ENCODE measurements at places on chromosomes 13 and 19.
A peak's percentile ranks its signal among the peaks of the same experiment; 100 is the strongest.

DNA sequence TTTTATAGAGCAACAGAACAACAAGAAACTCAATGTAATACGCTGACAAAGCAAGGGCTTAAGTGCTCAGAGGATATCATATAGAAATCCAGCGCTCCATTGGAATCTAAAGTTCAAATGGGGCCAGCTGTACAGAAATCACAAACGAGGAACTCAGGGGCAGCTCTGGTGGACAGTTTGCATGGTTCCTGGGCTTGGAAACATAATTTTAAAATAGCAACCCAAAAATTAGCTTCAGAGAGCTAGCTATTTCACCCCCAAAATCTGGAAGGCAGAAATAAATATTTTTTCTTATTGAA lies 19.2 kb upstream of the LATS2 start:
- DNase-seq, result no peak

GRCh38 chr13:52878831-52879230 lies 30.4 kb upstream of the PCDH8 start:
- no peak for DNase-seq

DNA sequence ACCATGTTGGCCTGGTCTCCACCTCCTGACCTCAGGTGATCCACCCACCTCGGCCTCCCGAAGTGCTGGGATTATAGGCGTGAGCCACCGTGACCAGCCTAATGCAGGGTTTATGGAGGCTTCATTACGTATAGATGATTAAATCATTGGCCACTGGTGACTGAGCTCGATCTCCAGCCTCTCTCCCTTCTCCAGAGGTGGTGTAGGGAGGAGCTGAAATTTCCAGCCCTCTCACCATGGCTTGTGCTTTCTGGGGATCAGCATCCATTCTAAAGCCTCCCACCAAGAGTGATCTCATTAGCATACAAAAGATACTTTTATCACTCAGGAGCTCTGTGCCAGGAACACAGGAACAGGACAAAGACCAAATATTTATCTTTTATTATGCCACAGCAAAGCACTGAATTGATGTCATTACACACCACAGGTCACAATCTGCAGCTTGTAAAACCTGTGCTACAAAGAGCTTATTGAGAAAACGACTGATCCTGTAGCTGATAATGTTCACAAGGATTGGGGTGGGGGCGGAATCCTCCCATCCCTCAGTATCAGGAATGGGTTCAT lies 32.4 kb downstream of the RHPN2 start:
- no peak for DNase-seq

GRCh38 chr13:28889086-28889732 lies 69.1 kb downstream of the MTUS2 start:
- no peak for DNase-seq

DNA sequence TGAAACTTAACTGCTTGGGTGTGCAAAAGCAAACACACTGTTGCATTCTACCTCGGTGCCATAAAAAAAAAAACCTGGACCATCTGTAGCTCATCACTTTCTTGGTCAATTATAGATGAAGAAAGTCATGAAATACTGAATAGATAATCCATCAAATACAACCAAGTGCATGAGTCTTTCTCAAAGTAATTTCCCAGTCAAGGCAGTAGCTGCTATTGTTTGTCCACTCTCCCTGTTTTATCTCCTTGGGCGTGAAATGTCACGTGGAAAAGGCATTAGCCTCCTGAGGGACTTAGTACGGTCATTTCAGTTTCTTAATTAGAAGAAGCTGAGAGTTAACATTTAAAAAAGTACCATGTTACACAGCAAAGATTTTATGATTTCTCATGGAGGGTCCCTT lies 1697.9 kb downstream of the PCDH9 start:
- DNase-seq, result no peak

GRCh38 chr19:55278391-55279135 lies 1.3 kb downstream of the HSPBP1 start:
- DNase-seq, result no peak

DNA sequence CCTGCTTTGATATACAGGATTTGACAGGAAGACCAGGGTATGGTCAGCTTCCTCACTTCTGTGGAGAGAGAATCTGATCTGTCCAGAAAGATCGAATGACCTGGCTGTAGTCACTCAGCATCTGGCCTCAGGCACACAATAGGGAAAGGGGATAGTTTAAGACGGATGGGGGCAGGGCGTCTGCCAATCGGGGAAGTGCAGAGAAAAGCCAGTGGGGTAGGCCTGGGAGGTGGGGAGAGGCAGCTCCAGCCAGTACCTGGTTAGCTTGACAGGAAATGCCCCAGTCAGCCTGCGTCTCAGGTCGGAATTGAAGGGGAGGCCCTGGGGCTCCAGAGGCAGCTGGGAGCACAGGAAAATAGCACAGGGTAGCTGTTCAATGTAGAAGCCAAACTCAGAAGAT lies 12.4 kb downstream of the ZNF444 start:
- DNase-seq, result no peak

- DNase-seq, result no peak
These were observed 470.3 kb downstream of the PCDH20 start for GRCh38 chr13:60945396-60945795.

- DNase-seq, result no peak
These were observed 252.4 kb downstream of the HS6ST3 start for GRCh38 chr13:96342286-96342685.

DNA sequence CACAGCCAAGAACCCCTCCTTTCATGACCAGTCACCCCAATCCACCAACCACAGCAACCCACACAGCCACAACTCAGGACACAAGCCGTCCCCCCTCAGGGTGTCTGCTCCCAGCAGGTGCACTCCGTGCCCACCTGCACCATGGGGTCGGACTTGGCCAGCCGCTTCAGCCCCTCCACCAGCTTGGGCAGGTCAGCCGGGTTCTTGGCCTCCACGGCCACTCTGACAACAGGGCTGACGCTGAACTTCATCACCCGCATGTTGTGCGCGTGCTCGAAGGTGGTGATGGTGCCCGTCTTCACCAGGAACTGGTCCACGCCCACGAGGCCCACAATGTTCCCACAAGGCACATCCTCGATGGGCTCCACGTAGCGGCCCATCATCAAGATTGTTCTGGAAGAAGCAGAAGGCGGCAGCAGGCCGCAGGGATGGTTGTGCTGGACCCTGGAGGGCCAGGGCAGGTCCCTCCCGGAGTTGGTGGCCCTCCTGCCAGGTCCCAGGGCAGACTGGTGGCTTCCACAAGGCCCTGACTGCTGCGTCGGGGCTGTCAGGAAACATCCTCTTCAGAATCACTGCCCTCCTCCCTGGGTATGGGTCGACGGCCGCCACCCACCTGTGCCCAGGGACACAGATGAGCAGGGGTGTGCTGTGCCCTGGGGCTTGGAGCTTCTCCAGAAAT lies 5.5 kb downstream of the EEF2 start:
- no peak for DNase-seq

DNA sequence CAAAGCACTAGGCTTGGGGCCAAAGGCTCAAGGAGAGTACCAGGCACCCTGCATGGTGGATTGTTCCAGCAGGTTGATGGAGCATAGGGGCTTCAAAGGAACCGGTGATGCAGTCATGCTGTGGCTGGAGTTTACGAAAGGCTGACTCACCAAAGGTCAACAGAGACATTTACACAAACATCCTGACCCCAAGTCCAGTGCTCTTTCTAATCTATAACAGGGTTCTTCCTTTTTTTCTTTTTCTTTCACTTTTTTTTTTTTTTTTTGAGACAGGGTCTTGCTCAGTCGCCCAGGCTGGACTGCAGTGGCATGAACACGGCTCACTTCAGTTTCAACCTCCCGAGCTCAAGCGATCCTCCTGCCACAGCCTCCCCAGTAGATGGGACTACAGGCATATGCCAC lies 35.6 kb upstream of the TPTE2 start:
- DNase-seq, result no peak

DNA sequence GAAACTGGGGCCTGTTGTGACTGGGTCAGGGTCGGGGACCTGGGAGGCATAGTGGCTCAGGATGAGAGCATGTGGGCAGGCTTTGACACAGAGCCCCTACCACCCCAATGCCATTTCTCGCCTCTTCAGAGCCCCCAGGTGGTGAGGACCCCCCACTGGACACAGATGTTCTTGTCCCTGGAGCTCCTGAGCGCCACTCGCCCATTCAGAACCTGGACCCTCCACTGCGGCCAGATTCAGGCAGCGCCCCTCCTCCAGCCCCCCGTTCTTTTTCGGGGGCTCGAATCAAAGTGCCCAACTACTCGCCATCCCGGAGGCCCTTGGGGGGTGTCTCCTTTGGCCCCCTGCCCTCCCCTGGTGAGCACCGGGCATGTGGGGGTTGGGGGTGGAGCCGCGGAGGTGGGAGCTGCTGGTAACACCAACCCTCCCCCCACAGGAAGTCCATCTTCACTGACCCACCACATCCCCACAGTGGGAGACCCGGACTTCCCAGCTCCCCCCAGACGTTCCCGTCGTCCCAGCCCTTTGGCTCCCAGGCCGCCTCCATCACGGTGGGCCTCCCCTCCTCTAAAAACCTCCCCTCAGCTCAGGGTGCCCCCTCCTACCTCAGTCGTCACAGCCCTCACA lies 10.4 kb downstream of the IGFLR1 start:
- no peak for DNase-seq

DNA sequence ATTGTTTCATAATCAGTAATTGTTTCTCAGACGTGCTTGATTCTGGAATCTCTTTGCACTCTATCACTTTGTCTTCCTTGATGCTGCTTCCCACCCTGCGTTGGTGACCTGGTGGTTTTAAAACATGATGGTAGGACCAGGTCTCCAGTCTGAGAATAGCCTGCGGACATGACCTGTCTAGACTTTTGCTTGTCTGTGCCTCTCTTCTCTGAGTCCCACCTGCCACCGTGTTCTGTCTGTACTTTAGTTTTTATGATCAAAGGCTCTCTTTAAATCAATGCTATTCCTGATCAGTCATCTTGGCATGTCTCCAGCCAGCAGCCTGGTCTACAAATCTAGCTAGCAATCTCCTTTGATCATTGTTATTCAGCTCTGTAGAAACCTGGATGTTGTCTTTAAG lies 933.9 kb downstream of the DIAPH3 start:
- no peak for DNase-seq

- no peak for DNase-seq
These were observed 79.1 kb downstream of the ZNF429 start for GRCh38 chr19:21584537-21584936.

DNA sequence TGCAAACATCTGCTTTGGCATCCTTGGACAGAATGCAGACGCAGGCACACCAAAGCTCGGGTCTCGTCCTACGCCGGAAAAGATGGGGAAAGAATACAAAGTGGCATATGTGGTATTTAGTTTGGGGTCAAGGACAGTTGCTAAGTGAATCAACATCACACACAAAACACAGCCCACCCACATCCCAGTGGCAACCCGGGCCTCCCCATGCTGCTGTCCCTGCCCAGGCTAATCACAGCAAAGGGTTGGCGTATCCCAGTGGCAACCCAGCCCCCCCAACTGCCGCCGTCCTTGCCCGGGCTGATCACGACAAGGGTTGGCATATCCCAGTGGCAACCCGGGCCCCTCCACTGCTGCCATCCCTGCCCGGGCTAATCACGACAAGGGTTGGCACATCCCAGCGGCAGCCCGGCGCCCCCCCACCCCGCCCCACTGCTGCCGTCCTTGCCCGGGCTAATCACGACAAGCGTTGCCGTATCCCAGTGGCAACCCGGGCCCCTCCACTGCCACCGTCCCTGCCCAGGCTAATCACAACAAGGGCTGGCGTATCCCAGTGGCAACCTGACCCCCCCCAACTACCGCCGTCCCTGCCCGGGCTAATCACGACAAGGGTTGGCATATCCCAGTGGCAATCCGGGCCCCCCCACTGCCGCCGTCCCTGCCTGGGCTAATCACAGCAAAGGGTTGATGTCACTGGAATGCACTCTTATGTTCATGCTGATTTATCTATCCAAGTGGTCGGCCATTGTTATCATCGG lies 167.8 kb upstream of the SOX1 start:
- DNase-seq, result no peak

DNA sequence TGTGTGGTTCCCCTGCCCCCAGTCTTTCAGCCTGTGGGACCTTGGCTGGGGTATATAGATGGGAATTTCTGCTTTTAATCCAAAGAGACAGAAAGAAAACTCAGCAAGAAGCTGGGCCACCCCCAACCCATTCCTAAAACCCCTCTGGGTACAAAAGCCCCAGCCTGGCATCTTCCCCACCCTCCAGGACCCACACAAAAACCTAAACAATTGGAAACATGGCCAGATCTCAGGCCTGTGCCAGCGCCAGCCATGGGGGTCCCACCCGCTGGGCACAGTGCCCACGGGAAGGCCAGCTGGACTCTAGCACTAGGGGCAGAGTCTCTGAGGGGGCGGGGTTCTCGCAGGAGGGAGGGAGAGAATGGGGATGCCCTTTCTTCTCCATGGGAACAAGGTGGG lies 8.6 kb downstream of the LYL1 start:
- no peak for DNase-seq

DNA sequence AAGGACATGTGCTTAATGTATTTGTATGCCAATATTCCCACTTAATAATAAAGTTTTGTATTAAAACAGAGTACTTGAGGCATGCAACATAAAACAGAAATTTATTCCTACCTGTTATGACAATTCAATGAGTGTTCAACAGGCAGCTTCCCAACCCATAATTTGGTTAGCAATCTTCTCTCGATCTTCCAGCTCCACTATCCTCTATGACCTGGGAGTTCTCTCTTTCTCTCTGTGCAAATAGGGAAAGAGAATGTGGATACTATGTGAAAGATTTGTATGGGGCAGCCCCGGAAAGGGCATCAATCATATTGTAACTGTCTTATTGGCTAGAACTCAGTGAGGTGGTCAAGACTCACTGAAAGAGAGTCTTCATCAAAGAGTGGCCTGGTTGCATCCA lies 644.9 kb upstream of the PCDH20 start:
- DNase-seq, result no peak

DNA sequence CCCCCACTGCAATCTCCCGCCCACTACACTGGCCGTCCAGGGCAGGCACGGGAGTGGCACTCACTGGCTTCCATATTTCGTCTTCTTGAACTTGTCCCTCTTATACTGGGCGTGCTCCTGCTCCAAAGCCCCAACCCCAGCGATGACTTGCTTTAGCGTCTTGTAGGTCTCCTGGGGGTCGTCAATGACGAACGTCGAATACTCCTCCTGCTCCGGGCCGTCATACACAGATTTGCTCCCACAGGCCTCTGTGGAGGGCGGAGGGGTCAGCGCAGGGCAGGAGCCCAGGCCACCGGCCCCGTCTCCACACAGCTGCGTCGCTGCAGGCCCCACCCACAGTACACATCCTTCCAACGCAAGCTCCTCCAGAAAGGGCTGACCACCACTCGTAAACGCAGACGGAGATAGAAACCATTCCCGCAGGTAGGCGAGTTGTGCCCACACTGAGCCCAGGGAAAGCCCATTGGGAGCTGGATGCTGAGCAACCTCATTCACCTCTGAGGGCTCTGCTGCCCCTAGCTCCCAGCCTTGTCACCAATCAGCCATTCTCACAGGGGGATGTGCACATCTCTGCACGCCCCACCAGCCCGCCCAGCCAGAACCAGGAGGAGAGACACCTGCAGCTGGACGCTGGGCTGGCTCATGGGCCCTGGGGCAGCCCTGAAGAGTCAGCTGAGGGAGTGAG lies 7.9 kb upstream of the C13orf46 start:
- peak; percentile 12 for DNase-seq

- DNase-seq, result no peak
These were observed 1.3 kb upstream of the FFAR1 start for GRCh38 chr19:35346193-35347052.

- no peak for DNase-seq
These were observed 554.0 kb upstream of the SPRY2 start for GRCh38 chr13:80894917-80895316.

GRCh38 chr13:113666951-113667701 lies at the start of gene GRK1:
GRK1 (plus strand) TSS chr13:113667219; CDS start chr13:113667387, 168 bp downstream.
- DNase-seq, result no peak

Measured in psoas muscle (tissue), 8 donors.